ENCODE measurements at places on chromosomes 3 and 15.
A peak's percentile ranks its signal among the peaks of the same experiment; 100 is the strongest.

GRCh38 chr15:22257047-22258008 is 177.0 kb downstream of the OR4M2 start:
- DNase-seq = no peak

DNA sequence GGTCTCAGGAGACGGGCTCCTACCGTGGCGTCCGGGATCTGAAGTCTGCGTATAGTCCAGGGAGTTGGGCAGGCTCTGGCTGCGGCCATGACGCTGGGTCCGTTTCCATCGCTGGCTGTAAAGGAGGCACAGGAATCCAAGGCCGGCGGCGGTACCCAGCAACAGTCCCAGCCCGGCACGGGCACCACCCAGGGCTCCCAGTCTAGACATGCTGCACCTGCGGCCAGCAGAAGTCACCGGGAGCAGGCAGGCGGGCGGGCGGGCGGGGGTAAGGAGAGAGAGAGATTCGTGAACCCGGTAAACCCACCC is 526 bp downstream of the RMDN3 start:
- peak; percentile 61 for DNase-seq

DNA sequence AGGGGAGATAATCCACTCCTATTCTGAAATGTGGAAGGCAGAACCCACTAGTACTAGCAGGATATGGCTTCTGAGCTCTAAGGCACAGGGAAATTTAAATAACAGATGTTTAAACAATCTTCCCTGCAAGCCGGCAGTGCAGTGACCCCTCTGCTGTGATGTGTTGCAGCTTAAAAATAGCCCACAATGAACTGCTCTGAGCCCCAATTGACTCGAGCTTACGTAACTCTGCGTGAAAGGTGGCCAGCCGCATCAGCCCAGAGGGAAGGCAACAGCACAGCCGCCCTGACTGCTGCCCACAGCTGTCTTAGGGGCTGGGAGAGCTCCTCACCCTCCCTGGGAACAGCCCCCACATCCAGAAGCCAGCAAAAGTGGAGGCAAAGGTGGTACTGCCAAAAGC is 12.5 kb upstream of the CAMKV start:
- DNase-seq = no peak

GRCh38 chr3:159322322-159322939 is 520.6 kb downstream of the MFSD1 start:
- DNase-seq = no peak

- no peak for DNase-seq
Observed at GRCh38 chr3:60427109-60427508, 824.1 kb downstream of the FHIT start.

- DNase-seq = no peak
Observed at GRCh38 chr3:195754141-195754540, 33.4 kb downstream of the MUC20 start.

- no peak for DNase-seq
Observed at GRCh38 chr15:62393196-62393595, 228.1 kb upstream of the C2CD4B start.

Data from CD4-positive, alpha-beta memory T cell (primary cell).